ENCODE measurements at places on chromosomes 12 and 14.

DNA sequence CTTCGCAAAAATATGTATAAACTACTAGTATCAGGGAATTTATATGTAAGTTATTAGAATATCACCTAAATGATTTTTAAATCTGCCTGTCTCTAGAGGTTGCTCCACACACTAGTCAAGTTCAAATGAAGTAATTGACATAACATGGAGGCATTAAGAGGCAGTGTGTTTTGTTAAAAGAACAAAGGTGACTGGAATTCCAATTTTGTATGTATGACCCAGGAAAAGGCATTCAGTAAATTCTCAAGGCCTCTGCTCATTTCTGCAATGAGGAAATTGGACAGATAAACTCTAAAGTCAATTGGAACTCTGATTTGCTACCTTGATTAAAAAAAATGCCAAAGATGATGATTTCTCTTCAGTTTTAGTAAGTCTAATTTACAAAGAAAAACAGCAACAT, 117.1 kb downstream of the NAV3 start:
- DNase-seq = no peak

DNA sequence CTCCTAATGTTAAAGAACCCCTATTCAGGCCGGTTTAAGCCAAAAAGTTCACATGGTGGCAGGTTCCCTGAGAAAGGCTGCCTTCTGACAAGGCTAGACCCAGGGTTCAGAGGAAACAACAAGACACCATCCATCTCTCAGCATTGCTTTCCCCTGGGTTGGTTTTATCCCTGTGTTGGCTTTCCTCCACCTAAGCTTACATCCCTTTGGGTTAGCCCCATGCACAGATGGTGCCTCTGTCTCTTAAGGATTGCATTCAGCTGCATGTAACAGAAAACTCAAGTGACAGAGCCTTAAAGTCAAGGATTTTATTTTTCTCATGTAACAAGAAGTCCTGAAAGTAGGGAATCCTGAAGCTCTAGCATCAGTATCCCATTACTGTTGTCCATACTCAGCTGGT, 42.8 kb upstream of the RIN3 start:
- no peak for DNase-seq

DNA sequence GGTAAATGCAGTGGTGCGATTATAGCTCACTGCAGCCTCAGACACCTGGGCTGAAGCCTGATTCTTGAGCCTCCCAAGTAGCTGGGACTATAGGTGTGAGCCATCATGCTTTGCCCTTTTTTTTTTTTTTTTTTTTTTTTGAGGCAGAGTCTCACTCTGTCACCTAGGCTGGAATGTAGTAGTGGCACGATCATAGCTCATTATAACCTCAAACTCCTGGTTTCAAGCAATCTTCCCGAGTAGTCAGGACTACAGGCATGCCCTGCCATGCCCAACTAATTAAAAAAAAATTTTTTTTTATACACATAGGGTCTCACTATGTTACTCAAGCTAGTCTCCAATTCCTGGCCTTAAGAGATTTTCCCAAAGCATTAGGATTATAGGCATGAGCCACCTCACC, 6.9 kb downstream of the ATP2A2 start:
- DNase-seq = no peak

- DNase-seq = no peak
These were observed 240.4 kb downstream of the SNAPC1 start for GRCh38 chr14:62002642-62003041.

- no peak for DNase-seq
These were observed 13.0 kb downstream of the ZFP36L1 start for GRCh38 chr14:68779761-68780323.

DNA sequence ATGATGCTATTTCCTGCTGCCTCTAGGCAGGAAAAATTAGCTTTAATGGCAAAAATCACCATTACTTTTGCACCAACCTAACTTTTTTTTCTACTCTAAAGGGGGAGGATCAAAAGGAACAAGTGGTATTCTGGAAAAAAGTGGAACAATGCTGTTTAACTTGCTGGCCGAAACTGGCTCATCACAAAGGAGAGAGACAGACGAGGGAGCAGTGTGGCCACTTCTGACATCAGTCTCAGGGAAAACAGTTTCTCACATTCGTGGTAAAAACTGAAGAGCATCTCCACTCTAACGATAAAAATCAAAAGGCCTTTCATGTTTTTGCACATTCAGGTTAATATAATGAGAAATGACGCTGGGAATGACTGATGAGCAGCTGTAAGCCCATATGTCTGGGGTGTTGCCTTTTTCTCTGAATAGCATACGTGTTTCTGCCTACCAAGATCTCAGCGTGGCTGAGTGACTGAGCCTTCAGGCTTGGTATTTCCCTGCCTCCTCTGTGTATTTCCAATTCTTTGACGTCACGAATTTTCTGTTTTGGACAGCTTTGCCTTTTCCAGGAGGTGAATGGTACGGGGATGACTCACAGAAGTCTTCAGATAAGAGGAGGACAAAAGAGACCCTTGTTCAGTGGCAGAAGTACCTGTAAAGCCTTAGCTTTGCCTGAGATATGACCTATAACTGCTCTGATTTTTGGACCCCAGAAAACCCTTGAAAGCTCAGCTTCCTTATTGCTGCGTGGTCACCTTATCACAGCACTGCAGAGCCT, 358.8 kb downstream of the GLT1D1 start:
- DNase-seq = no peak

GRCh38 chr12:52260361-52261207, 13.9 kb upstream of the KRT86 start:
- DNase-seq = peak; percentile 41

GRCh38 chr14:94121485-94121884, 7.9 kb downstream of the IFI27L2 start:
- no peak for DNase-seq

- no peak for DNase-seq
These were observed 6.1 kb downstream of the HNF1A start for GRCh38 chr12:120984351-120984898.

DNA sequence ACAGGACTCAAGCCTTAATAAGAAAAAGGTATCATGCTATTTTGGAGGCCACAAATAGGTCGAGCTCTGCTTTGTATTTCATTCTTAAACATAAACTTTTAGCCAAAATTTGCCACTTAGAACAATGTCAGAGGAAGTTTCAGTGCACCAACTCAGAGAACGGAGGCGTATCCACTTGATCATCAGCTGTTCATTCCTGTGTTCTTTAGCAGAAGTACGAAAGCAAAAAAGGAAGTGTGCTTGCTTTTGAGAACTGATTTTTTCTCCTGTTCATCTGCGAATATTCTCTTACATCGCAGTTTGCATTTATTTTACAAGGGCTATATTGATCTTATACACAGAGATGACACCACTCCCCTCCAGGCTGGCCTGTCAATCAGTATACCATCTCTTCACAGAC, 188.6 kb upstream of the SOX5 start:
- DNase-seq = no peak

- no peak for DNase-seq
These were observed 36.7 kb upstream of the PZP start for GRCh38 chr12:9244894-9245293.

GRCh38 chr12:401235-402028, at the start of gene CCDC77:
Gene CCDC77, plus strand, starts transcription at chr12:401644. Its CDS starts 7,740 bp downstream, at chr12:409384.
- DNase-seq = peak; percentile 62

GRCh38 chr14:28780843-28781820, 14.5 kb downstream of the FOXG1 start:
- DNase-seq = no peak

- no peak for DNase-seq
These were observed 44.0 kb upstream of the FRMD6 start for GRCh38 chr14:51607711-51608110.

- DNase-seq = no peak
These were observed 664 bp downstream of the LRFN5 start for GRCh38 chr14:41607304-41607775.

GRCh38 chr12:50862316-50862715, 19.6 kb downstream of the TMPRSS12 start:
- no peak for DNase-seq

DNA sequence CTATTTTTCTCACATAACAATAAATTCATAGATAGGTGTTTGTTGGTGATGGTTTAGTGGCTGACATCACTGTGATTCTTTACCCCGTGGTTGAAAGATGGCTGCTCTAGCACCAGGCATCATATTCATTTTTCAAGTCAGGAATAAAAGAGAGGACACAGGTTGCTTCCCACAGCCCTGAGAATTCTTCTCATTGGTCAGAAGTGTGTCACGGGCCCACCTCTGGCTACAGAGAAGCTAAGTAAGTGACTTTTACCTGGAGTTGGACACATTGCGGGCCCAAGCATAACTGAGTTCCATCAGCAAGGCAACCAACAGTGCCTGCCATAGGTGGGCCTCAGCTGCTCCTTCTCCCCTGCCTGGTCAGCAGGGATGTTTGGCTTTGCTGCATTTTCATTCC, 27.6 kb upstream of the FGF23 start:
- DNase-seq = no peak

DNA sequence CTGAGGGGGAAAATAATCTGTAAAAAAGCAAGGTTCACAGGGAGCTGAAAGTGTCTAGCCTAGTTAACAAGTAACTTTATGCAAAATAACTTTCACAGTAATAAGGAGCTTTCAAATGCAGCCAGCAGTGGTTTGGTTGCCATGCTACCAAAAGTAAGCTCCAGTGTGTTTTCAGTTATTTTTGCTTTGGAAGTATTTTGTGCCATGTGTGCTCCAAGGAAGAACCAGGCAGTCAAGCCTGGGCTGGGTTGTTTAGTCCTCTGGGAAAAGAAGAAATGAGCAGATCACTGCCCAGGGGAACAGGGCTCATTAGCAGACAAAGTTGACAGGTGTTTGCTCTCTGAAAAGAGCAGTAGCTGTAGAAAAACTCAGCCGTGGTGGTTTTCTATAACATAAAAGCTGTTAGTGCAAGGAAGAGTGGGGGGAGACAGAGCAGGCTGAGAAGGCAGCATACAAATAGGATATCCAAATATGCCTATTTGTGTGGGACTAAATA, 92.8 kb upstream of the TMTC2 start:
- no peak for DNase-seq

- DNase-seq = no peak
These were observed 38.6 kb upstream of the MMP17 start for GRCh38 chr12:131789638-131790037.

DNA sequence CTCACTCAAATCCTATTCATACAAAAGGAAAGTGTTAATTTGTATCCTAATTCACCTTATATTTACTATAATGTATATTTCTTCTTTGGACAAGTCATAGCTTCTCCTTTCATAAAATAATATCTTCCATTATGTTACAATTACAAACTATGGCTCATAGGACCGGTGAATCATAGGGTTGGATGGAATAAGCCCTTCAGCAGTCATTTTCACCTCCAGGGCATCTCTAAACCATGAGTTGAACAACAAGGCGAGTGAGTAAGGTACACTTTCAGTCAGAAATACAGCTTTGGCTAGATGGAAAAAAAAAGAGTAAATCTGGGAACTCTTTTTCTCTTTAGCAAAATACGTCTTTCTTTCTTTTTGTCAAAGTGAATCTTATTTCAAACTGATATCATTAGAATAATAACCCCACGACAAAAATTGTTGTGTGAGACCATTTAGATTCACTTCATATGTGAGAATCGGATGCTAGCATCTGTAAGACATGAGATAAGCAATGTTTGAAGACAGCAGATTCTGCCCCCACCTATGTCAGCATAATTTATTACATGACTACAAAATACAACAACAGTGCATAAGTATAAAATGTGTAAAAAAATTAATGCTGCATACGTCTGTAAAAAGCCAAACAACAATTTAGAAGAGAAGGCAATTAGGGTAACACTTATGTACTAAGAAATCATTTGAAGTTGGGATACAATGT, 184.4 kb upstream of the SLC38A2 start:
- DNase-seq = no peak

- DNase-seq = no peak
These were observed 208.7 kb upstream of the DIO3 start for GRCh38 chr14:101352567-101352966.

DNA sequence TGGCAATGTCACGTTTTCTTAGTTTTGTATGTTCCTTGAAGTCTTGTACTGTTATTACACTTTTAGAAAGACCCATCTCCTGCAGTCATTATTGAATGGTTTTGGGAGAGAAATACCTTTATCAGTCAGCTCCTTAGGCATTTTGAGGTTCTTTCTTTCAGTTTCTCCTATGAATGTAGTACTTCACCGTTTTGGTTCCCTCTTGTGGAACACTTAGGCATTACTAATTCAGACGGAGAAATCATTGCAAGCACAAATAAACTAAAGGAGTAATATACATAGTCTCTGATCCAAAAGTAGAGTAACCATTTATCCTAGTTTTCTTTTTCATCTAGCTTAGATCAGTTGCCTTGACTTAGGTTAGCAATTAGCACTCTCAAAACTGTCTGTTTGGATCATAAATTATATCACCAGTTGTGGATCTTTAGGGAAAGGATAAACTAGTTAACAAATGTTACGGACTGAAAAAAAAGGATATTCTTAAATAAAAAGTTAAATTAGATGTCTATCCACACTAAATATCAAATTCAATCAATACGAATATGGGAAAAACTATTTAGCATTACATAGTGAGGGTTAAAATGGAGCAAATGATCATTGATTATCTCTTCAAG, 1538.3 kb upstream of the SEL1L start:
- no peak for DNase-seq

DNA sequence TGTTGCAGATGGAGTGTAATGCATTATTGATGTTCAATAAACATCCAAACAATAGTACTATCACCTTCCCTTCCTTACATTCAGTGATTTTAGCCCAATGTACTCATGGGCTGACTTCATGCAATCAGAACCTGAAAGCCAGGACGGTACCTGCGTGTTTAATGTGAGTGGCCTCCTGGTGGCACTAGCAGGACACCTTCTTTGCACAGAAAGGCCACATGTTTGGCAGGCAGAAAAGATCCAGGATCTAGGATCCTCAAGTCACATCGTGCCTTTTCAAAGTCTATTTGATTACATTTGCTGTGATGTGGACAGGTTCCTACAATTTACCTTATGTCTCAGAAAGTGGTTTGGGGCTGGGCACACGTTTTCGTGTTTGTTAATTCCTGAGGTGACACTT, 82.9 kb downstream of the NEDD1 start:
- no peak for DNase-seq

DNA sequence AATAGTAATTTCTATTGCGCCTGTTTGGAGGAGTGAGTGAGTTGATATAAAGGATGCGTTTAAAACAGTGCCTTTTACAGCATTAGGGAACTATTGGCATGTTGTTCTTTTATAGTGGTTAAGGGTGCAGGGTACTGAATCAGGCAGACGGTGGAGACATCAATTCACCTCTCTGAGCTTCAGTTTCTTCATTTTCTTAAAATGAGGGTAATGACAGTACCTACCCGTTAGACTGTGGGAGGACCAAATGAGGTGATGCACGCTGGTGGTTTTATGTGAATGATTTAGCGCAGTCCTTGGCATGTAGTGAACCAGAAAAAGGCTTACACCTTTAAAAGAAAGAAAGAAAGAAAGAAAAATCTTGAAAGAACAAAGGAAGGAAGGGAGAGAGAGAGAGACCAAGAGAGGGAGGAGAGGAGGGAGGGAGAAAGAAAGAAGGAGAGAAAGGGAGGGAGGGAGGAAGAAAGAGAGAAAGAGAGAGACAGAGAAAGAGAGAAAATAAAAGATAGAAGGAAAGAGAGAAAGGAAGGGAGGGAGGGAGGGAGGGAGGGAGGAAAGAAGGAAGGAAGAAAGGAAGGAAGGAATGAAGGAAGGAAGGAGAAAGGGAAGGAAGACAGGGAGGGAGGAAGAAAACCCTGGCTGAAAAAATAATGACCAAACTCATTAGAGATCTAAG, 22.2 kb upstream of the CCND2 start:
- DNase-seq = no peak

Data from CMK (cell line).